Mammary epithelial cell (primary cell): ENCODE measurements at places on chromosomes 7 and 10. TPM values are rescaled to one million over a fixed set of nuclear protein-coding genes. Genes with fewer than 3 reads are reported as not detected.

Gene HOXA7
- 2.3 TPM for total RNA-seq

Gene CALY
- total RNA-seq, result not detected

Gene CALHM3
- total RNA-seq, result not detected

Gene HIBADH
- 26.0 and 33.4 TPM in 2 replicates for total RNA-seq

Gene FOXP2
- not detected in 2 replicates for total RNA-seq

Gene HOXA11
- 0.69 and 0.96 TPM in 2 replicates for total RNA-seq

Gene TDRD1
- not detected in 2 replicates for total RNA-seq

Gene ZNF727
- total RNA-seq, result not detected in 2 replicates

Gene PPP1R17
- not detected for total RNA-seq

Gene OPN4
- total RNA-seq, result not detected in 2 replicates

Gene STEAP4
- 0.67 TPM for total RNA-seq

Gene PDLIM1
- 105 TPM for total RNA-seq

Gene HOXA13
- not detected in 2 replicates for total RNA-seq

Gene CALML3
- total RNA-seq, result 173 TPM

Gene TMUB1
- total RNA-seq, result 34.7 and 38.1 TPM in 2 replicates

Gene SSMEM1
- total RNA-seq, result not detected

Gene TFPI2
- 360 and 608 TPM in 2 replicates for total RNA-seq

Gene DDC
- total RNA-seq, result not detected in 2 replicates

Gene UCN3
- not detected in 2 replicates for total RNA-seq

Gene ELAPOR2
- 24.3 and 31.2 TPM in 2 replicates for total RNA-seq

Gene RALA
- 51.7 and 74.8 TPM in 2 replicates for total RNA-seq

Gene PON3
- total RNA-seq, result not detected in 2 replicates
